RCC 7860 (cell line): ENCODE measurements at places on chromosomes 5 and 9.

GRCh38 chr5:164220522-164220921 lies 715.1 kb downstream of the MAT2B start:
- no peak for DNase-seq

DNA sequence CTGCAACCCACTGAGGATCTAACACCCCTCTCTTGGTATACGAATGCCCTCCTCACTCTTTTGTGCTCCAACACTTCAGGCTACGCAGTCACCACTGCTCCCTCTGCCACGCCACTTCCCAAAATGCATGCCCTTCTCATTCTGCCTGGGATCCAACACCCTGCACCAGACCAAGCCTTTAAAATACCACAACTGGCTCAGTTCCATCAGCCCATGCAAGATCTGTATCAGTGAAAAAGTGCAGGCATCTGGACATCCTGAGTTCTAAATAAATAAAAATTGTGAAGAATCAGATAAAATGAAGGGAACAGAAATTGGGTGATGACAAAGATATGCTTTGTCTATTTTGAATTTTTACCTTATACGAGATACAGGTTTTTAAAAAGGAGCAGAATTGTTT lies 2.7 kb downstream of the NDUFB6 start:
- DNase-seq: no peak

DNA sequence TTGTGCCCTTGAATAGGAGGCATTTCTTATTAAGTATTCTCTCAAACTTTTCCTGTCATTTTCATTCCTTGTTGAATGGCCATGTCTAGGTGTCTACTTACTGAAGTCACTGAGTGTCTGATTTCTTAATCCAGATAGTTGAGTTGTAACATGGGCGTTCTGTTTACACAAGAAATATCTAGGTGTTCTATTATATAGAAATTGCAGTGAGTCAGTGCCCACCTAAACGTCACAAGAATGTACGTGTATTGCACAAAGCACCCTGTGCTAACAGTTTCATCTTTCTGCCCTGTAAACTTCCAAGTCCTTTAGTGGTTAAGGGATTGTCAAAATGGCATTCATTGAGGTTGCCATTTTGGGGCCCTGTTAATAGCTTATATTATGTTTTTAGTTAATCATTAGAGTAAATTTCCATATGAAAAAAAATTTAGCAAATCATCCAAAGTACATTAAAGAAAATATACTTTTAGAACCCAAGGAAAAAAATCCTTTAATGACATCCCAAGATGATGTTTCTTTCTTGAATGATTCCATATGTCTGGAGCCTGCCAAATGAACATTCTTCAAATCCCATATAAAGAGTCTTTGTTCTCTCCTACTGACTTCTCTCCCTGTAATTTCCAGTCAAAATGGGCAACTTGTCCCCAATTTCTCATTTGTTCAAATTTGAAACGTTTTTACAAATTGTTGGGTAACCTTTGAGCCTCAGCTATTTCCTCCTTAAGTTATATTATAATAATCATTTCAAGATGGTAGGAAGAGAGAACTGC lies 114.2 kb downstream of the GOLPH3 start:
- DNase-seq: peak; percentile 57

DNA sequence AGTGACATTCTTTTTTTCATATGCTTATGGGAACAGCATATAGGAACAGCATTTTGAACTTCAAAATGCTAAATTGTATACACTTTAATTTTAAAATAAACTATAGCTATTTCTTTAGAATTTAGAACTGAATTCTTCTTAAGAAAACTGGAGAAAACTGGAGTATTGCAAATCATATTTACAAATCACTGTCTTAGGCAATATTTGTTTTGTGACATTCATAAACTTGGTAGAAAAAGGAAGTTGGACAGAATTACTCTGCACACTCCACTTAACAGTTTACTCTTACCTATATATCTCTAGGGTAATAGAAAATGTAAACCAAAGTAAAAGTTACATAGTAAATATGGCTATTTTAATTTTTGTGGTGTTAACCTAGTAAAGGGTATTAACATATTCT lies 3.1 kb downstream of the DMRTA1 start:
- no peak for DNase-seq

GRCh38 chr9:20831028-20831427 lies 147.0 kb downstream of the FOCAD start:
- DNase-seq: no peak

- no peak for DNase-seq
These were observed 60.6 kb upstream of the FCN1 start for GRCh38 chr9:134978272-134978671.

GRCh38 chr5:137412136-137412535 lies 87.0 kb downstream of the SPOCK1 start:
- no peak for DNase-seq

GRCh38 chr9:76095585-76095984 lies 205.1 kb downstream of the PCSK5 start:
- DNase-seq: no peak

DNA sequence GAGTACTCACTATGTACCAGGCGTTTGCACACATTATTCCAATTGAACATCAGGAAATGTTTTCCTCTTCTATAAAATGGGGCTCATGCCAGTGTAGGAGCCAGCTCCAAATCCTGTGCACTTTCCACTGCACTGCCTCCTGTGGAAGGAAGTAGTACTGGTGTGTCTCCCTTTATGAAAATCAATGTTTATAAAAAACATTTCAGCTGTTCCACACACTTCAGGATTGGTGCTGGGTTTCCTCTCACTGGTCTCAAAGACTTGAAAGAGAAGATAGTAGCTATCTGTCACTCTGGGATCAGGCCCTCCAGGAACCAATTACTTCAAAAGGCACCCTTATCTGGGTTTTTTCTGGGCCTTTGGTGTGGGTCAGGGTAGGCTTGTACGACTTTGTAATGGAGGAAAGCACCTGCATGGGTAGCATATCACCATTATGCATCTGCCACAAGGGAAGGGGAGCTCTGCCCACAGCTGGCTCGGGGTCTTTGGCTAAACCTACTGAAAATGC lies 32.5 kb downstream of the RAB14 start:
- no peak for DNase-seq

DNA sequence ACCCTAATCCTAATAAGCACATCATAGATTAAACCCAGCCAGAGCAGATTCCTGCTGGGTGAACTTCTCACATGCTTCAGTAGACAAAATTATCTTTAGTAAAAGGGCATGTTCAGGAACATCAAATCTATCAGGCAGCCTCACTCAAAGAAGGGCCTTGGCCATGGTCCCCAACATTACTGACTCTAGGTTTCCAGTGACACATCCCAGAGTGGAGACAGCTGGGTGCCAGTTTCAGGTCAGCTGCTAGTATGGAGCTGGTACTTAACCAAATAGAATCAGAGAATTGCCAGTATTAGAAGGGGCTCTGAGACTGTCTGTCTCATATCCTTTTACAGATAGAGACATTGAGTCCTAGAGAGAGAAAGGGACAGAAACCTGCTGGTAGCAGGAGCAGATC lies 44.1 kb upstream of the GALNT10 start:
- no peak for DNase-seq

DNA sequence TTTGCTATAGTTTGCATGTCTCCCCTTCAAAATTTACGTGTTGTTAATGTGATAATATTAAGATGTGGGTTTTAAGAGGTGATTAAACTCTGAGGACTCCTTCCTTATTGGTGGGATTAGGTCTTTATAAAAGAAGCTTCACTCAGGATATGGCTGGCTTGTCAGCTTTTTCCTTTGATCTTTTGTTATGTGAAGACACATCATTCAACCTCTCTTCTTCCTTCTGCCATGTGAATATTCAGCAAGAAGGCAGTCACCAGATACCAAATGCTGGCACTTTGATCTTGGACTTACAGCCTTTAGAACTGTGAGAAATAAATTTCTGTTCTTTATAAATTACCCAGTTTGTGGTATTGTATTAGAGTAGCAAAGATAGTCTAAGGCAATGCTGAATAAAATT lies 855.9 kb upstream of the CDH10 start:
- DNase-seq: no peak

GRCh38 chr5:133242221-133242835 lies 190.5 kb downstream of the HSPA4 start:
- no peak for DNase-seq

DNA sequence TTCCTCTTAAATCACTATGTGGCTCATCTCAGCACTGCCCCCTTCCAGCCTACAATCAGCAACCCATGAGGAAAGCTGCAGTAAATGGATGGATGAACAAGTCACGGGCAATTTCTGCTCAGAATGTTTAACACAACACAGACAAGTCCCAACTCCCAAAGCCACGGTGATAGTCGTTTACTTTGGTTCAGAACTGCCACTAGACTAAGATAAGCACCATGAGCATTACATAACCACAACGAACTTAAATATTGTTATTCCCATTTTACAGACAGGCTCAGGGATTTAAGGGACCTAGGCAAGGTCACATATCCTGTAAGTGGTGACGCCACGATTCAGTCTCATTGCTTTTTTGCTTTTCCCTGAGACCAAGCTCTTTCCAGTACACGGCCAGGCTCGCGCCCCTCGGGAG lies 2.0 kb upstream of the SMIM27 start:
- DNase-seq: no peak

DNA sequence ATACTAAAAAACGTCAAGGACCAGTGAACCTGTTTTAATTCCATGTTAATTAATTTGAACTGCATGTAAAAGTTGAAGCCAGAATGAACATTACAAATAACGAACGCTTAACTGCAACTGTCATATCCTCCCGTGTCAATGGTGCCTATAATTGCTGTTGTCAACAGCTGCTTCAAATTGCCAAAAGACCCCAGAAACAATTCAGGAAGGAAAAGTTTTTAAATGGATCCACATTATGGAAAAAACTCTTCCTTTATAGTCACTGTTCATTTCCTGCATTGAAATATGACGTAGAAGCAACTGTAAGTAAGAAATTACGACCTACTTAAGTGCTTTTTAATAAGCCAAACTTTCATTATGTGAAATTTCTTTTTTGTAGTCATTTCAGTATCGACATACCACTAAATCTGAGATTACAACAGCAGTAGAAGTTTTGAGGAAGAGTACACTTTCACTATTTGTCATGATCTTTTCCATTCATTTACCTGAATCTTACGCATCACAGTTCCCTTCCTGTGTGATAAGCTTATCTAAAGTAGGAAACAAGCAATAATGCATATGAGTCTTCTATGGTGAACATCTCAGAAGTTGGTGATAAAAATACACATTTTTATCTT lies 37.8 kb downstream of the MEF2C start:
- no peak for DNase-seq

- no peak for DNase-seq
These were observed 91.2 kb downstream of the ARRDC3 start for GRCh38 chr5:91291628-91292569.

GRCh38 chr9:129865668-129866320 lies 30.5 kb downstream of the USP20 start:
- no peak for DNase-seq

GRCh38 chr5:1540831-1541701 lies 17.3 kb upstream of the LPCAT1 start:
- no peak for DNase-seq

GRCh38 chr9:76342858-76343257 lies 51.4 kb downstream of the RFK start:
- no peak for DNase-seq

GRCh38 chr9:6552033-6552432 lies 93.5 kb downstream of the GLDC start:
- no peak for DNase-seq

DNA sequence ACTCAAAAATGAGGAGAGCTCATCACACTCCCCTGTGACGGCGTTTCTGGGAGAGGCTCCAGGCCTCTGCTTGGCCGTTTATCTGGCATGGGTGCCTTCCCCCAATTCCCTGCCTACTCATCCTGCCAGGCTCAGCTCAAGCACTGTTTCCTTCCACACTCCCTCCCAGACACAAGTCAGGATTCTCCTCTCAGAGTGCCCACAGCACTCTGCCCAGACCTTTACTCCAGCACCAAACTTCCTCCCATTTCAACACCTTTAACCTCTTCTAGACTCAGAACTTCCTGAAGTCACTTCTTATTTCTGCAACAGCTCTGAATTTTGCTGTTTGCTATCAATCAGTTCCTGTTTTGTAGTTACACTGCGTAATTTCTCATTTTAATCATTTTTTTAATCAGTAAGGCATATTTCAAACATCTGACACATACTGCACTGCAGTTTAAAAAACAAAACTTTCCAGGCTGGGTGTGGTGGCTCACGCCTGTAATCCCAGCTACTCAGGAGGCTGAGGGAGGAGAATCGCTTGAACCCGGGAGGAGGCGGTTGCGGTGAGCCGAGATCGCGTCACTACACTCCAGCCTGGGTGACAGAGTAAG lies 16.0 kb downstream of the TRMO start:
- DNase-seq: no peak

DNA sequence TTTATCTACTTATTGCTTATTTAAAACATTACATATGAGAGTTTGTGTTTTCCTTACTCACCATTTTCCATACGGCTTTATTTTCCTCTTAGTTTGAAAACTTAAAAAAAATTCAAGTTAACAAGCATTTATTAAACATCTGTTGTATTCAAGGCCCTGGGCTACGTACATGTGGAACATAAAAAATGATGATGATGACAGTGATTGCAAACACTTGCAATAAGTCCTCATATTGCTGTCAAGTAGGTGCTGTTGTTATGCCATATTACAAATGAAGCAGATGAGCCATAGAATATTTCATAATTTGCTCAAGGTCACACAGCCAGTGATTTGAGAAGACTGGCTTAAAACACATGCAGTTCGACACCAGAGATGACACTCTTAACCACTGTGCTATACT lies 180.6 kb downstream of the COMMD10 start:
- DNase-seq: no peak

DNA sequence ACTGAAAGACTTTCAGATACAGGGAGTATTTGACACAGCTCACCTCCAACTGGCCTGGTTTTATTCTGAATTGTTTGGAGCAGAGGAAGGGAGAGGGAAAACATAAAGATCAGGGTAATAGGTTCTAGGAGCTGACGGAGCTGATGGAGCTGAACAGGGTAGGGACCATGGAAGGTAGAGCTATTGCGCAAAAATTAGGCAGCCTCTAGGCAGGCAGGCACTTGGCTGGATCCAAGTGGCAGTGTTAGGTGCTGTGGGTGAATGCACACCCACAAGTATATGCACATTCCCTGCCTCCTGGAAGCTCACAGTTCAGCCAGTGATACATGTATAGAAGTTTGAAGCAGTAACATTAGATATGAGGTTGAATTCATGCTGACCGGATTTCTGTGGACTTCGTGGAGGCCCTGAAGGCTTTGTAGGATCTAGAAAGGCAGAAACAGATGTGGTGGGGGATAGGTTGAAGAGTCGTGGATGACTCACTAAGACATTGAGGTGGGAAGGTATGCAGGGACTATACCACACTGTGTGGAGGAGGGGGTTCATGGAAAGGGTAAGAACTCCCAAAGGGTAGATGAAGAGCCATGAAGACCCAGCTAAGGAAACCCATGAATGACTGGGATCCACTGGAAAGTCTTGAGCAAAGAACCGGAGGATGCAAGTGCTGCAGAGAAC lies 50.8 kb downstream of the WWC1 start:
- peak; percentile 52 for DNase-seq

- DNase-seq: no peak
These were observed 25.1 kb downstream of the SPACA9 start for GRCh38 chr9:132903574-132904492.
